ENCODE measurements at places on chromosomes 7 and 10.

GRCh38 chr7:45999541-45999940, 78.5 kb upstream of the IGFBP3 start:
- DNase-seq: no peak

DNA sequence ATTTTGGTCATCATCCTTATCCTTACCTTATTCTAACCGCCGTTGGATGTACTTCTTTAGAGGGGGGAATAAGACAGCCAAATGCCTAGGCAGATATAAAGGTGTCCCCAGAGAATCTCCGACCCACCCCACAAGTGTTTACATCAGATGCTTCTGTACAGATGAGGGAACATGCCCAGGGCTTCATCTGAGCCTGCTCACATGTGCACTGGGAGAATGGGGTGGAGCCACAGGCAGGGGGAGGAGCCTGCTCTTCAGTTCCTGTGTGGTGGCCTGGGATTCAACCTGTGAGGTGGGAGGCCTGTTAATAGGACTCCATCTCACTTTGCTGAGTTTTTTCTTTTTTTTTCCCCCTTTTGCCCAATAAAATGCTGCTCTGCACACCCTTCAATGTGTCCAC, 27.6 kb upstream of the OPTN start:
- no peak for DNase-seq

GRCh38 chr10:117444497-117445040, 69.3 kb upstream of the PDZD8 start:
- DNase-seq: no peak

GRCh38 chr10:6216916-6217315, 14.2 kb downstream of the PFKFB3 start:
- DNase-seq: no peak

- DNase-seq: no peak
Observed at GRCh38 chr7:126979722-126980121, 273.0 kb downstream of the GRM8 start.

DNA sequence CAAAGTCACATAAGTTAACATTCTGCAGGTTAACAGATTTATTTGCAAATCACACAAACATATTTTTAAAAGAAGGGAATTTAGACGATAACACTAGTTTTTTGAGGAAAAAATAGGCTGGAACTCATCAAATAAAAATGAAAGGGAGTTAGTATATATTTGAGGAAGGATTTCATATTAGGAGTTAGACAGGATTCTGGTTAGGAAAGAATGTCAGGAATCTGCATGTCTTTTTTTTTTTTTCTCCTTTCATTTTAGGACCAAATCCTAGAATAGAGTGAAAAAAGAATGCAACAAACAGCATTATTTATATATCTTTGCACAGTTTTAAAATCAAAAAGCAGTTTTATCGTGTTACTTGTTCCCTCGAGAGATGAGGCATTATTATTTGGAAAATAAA, 8.9 kb upstream of the TRDMT1 start:
- no peak for DNase-seq

GRCh38 chr10:35517431-35518181, 87.5 kb upstream of the GJD4 start:
- no peak for DNase-seq
